EH (cell line): ENCODE measurements at places on chromosomes 12 and 14.

- peak; percentile 59 for DNase-seq
These were observed 12.1 kb upstream of the SLC38A2 start for GRCh38 chr12:46384451-46385309.

DNA sequence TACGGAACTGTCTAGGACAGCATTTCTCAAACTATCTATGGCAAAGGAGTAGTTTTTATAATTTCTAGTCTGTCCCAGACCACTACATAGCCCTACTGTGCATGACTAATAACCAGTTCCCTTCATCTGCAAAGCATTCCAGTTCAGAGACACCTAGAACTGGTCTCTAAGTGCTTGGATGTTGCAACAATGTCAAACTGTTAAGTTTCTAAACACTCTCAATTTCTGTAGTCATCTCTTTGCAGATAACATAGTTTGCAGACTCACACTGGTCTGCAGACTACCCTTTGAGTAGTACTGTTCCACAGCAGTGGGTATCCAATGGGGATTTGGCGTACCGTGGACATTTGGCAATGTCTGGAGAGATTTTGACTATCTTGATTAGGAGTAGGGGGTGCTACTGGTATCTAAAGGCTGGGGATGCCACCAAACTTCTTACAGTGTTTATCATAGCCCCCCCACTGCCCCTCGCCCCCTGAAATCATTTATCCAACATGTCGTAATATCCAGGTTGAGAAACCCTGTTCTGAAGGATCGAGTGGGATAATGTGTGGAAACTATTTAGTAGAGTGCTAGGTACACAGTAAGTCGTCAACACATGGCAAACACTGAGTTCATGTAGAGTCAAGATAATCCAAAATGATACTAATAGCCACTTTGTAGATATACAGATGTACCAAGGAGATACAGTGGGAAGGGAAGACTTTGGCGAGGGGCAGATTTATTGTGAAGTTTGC, 1.7 kb downstream of the C12orf76 start:
- no peak for DNase-seq

DNA sequence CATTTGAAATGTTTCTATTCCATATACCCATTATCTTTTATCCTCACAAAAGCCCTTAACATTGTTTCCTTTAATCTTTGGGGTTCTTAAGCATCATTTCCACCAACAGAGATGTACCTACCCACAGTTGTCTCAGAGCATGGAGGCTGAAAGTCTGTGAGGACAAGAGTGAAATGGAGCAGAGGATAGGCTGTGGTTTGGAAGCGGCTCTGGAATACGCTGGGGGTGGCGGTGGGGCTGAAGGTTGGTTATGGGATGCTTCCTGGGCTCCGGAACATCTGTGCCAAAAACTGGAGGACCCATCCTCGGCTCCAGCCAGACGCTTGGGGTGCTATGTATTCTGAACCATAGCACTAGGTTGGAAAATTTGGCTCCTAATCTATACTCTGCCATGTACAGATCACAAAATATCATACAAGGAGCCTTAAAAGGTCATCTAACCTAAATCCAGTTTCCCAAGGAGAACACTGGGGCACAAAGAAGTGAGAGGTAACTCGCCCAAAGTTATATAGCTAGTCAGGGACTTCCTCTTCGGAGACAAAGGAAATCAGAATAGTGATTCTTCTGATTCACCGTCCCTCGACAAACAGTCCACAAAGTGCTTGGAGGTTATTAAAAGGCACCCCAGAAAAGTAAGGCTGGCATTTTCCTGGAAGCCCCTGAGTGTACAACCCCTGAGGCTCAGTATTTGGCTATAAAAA, 2.5 kb downstream of the PPP1R3E start:
- no peak for DNase-seq

DNA sequence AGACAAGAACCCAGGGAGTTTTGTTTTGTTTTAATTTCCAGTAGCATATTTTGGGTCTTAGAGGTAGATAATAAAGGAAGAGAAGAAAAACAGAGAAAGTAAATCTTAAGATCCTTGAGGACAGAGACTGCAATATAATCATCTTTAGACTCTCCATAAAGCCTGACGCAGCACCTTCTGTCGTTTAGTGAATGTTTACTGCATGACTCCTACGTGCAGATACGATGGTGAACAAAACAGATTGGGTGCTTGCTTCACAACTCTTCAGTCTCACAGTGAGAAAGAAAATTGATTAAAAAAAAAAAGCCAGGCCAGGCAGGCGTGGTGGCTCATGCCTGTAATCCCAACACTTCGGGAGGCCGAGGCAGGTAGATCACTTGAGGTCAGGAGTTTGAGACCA, 86.9 kb downstream of the STON2 start:
- DNase-seq = no peak

- peak; percentile 0 for DNase-seq
These were observed 309.1 kb upstream of the NAV3 start for GRCh38 chr12:77521508-77522115.

GRCh38 chr14:89849931-89850330, 104.6 kb downstream of the EFCAB11 start:
- peak; percentile 75 for DNase-seq

DNA sequence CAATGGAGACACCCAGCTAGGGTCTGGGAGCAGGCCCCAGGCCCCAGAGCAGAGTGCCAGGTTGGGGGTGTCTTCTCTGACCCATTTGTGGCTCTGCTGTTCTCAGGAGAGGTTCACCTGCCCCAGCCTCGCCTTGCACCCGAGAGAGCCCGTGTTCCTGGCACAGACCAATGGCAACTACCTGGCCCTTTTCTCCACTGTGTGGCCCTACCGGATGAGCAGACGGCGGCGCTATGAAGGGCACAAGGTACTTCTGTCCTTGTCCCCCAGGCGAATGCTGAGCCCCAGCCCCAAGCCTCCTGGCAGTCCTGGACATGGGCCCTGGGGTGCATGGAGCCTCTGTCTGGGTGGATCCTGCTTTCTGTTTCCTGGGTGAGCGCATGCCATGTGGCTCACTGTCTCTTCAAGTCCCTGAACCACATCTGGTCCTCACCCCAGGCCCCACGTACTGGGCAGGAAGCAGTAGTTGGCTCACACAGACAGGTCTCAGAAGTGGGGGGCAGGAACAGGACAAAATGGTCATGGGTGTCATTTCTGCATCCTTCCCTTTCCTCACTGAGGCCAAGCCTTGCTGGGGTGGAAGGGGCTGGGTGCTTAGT, 58.2 kb downstream of the BEGAIN start:
- DNase-seq = no peak

GRCh38 chr12:66320996-66321395, 18.7 kb downstream of the HELB start:
- peak; percentile 7 for DNase-seq

DNA sequence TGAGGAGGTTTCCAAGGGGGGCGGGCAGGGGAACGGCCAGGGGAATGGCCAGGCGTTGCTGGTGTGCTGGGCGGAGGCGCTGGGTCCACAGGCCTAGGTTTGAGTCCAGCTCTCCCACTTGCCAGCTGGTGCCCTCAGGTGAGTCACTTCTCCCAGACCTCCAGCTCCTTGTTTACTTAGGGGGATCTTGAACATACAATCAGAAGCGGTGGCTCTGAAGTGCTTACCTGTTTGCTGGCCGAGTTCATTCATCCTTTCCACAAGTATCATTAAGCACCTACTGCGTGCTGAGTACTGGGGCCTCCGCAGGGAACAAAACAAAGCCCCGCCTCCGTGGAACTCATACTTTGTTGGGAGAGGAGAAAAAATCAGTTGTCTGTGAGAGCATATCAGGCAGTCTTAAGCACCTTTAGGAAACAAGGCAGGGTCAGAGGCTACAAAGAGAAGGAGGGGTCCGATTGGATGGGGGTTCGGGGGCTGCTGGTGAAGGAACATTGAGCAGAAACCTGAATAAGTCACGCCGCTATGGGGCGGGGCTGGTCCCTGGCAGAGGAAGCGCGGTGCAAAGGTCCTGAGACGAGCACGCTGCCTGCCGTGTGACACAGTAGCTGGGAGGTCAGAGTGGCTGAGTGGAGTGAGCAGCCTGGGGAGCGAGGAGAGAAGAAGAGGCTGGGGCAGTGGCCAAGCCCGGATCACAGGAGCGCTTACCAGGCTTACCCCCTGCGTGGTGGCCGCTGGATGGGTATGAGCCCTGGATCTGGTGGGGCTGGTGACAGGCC, 15.1 kb downstream of the MVK start:
- no peak for DNase-seq

- no peak for DNase-seq
These were observed 64.2 kb upstream of the PDZRN4 start for GRCh38 chr12:41123871-41124270.

- no peak for DNase-seq
These were observed 1318.9 kb downstream of the AACS start for GRCh38 chr12:126384026-126384564.

- DNase-seq = peak; percentile 41
These were observed 194.1 kb upstream of the RASSF8 start for GRCh38 chr12:25764409-25764808.

GRCh38 chr12:122785503-122785902, 11.1 kb downstream of the CCDC62 start:
- no peak for DNase-seq

- peak; percentile 32 for DNase-seq
These were observed 58.0 kb downstream of the ZNF664 start for GRCh38 chr12:124031058-124031457.

DNA sequence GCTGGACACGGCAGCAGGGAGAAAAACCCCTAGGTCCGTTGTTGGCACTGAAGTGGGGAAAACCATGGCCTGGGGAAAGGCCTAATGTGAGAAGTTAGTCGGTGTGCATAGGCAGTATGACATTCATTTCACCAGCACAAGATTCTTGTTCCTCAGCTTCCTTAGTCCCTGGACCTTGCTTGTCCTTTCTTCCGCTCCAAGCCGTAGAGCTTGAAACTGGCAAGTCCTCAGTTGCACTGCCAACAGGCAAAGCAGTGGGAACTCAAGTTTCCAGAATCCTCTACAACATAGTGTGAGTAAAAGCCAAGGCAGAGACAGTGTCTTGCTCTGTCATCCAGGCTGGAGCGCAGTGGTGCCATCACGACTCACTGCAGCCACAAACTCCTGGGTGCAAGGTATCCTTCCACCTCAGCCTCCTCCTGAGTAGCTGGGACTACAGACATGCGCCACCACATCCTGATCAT, 138.5 kb upstream of the AMIGO2 start:
- DNase-seq = no peak
